ENCODE measurements at places on chromosomes 1 and 21.

- no peak for DNase-seq
These were observed 25.2 kb upstream of the EPS8L3 start for GRCh38 chr1:109788695-109789521.

- DNase-seq: no peak
These were observed 8.5 kb upstream of the NFIA start for GRCh38 chr1:61073871-61074270.

DNA sequence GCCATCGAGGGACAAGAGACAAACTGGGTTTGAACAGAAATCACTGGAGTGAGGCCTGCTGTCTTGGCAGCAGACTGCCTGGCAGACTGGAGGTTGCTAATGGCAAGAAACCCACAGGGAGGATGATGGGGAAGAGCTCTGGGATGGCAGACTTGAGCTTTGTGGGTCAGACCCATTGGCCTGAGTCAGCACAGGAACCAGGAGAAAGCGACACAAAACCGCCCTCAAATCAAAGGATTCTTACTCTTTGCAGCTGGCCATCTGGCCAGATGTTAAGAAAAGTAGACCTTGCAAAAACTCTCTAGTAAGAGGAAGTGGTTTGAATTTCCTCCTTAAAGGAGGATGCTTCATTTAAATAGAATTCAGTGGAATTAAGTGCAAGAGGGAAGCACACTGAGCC, 195.2 kb upstream of the JUN start:
- DNase-seq: no peak

- DNase-seq: peak; percentile 81
These were observed 18.3 kb upstream of the IFNGR2 start for GRCh38 chr21:33384841-33385331.

DNA sequence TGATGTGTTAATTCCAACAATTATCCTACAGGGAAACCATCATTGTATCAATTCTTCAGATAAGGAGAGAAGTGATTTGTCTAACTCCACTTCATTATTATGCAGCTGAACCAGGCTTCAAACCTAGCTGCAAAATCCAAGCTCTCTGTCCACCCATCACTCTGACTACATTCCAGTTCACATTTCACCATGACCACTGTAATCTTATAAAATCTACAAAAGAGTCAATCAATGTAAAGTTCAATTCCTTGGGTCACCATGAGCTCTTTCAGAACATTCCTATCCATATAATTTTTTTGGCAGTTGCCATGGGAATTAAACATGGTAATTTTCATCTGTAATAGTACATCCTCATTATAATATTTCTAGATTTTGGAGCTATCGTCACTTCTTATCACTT, 100.9 kb downstream of the PLPPR5 start:
- no peak for DNase-seq

- peak; percentile 17 for DNase-seq
These were observed 102.6 kb downstream of the ZNF644 start for GRCh38 chr1:90919190-90919719.

GRCh38 chr1:186463926-186464325, 3.0 kb upstream of the PDC start:
- no peak for DNase-seq

DNA sequence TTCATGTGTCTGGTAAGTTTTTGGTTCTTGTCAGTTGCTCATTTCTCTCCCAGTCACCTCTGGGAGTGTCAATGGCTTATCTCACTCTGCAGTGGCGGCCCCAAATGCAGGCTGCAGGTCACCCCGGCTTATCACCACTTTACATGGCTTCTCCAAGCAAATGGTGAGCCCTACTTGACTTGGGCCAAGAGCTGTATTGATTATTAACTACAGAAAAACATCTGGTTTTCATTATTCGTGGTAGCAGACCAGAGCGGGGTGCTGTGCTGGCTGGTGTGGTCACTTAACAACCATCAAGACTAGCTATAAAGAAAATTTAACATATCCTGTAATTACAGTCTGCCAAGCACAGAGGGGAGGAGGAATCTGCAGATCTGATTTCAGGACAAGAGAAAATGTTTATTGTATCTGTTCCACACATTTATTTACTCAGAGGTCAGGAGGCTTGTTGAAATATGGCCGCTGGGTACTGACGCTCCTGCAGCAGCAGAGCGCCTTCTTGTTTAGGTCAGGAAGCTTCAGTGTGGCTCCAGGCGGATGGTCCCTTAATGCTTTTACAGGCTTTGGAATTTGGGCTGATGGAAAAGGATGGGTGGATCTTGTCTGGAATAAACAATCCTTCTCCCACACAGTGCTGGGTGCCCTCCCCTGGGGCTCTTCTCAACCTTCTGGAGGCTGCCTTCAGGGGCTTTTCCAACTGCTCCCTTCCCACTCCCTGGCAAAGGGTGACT, 87.8 kb downstream of the HLX start:
- no peak for DNase-seq

- DNase-seq: no peak
These were observed 7.8 kb upstream of the ACTRT2 start for GRCh38 chr1:3013371-3014049.
